ENCODE measurements at places on chromosomes 5 and 9.
A peak's percentile ranks its signal among the peaks of the same experiment; 100 is the strongest.

DNA sequence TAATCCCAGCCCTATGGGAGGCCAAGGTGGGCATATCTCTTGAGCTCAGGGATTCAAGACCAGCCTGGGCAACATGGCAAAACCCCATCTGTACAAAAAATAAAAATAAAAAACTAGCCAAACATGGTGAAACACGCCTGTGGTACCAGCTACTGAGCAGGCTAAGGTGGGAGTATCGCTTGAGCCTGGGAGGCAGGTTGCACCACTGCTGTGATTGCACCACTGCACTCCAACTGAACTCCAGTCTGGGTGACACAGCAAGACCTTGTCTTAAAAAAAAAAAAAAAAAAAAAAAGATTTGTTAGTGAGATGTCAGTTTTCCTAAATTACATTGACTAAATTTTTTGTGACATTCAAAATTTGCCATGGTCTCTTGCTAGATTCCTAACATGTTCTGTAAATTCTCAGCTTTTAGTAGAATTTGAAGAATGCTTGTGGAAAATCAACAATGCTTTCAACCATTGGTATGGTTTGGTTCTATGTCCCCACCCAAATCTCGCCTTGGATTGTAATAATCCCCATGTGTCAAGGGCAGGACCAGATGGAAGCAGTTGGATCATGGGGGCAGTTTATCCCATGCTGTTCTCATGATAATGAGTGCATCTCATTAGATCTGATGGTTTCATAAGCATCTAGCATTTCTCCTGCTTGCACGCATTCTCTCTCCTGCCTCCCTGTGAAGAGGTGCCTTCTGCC lies 236.1 kb downstream of the ARRDC3 start:
- no peak for DNase-seq

- no peak for DNase-seq
Observed at GRCh38 chr5:6649186-6649585, 15.9 kb downstream of the SRD5A1 start.

GRCh38 chr5:168674893-168675482 lies 95.8 kb upstream of the PANK3 start:
- DNase-seq = no peak

GRCh38 chr5:107821288-107821687 lies 150.6 kb upstream of the EFNA5 start:
- DNase-seq = no peak

DNA sequence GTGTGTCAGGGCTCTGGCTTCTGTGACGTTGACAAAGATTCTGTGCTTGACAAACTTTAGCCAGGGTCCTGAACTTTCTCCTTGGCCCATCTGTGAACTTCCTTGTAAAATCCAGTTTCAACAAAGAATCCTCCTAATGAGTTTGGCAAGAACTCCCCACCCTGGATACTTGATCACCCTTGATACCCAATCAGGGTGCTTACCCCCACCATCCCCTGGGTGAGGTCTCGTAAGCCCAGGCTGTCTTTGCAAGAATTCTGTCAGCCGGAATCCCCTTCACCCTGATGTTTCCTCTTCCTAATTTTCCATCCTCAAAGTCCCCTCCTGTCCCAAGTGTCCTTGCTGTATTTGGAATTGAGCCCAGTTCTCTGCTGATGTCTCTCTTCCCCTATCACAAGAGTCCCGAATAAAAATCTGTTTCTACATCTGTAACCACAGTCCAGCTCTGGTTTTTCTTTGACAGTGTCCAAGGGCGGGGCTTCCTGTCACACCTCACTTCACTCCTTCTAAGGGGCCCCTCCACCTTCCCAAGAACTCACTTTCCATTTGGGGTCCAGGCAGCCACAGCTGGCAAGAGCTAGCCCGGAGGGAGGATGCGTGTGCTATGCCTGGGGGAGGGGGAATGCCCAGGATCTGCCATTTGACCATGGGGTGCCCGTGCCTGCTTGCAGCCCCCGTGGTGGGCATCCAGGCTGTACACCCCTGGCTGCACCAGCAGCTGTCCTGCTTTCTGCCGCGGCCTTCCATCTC lies 2.7 kb upstream of the CARD19 start:
- DNase-seq = peak; percentile 55

- no peak for DNase-seq
Observed at GRCh38 chr5:124237206-124237695, 509.2 kb downstream of the ZNF608 start.

DNA sequence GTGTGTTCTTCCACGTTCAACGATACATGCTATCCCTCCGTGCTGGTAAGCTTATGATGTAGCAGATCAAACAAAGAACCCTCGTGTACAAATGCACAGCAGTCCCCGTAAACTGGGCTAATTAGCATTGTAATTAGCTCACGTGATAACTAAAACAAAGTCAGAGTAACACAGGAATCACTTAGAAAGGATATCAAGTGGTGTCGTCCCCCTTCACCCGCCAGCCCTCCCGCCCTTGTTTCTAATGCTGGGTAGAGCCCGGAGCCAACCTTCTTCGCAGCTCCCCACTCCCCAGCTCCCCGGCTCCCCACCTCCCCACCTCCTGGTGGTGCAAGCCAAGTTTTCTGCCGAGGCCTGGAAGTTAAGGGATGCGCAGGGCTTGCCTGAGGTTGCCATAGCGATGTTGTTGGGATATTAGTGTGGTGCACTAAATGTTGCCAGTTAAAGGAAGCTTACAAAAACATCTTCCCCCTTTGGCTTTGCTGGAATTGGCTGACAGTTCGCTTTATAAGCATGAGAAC lies 357.9 kb upstream of the CCNH start:
- DNase-seq = no peak

Measured in natural killer cell treated with Interleukin-12 subunit alpha and Interleukin-12 subunit beta and Interleukin-15 and Interleukin-18, amount 100 ng/mL, for 72 hours (primary cell).